ENCODE measurements at places on chromosomes 2 and 18. TPM values are rescaled to one million over a fixed set of nuclear protein-coding genes. Genes with fewer than 3 reads are reported as not detected.

ZNF142 gene
- 7.5 TPM for total RNA-seq

DNA sequence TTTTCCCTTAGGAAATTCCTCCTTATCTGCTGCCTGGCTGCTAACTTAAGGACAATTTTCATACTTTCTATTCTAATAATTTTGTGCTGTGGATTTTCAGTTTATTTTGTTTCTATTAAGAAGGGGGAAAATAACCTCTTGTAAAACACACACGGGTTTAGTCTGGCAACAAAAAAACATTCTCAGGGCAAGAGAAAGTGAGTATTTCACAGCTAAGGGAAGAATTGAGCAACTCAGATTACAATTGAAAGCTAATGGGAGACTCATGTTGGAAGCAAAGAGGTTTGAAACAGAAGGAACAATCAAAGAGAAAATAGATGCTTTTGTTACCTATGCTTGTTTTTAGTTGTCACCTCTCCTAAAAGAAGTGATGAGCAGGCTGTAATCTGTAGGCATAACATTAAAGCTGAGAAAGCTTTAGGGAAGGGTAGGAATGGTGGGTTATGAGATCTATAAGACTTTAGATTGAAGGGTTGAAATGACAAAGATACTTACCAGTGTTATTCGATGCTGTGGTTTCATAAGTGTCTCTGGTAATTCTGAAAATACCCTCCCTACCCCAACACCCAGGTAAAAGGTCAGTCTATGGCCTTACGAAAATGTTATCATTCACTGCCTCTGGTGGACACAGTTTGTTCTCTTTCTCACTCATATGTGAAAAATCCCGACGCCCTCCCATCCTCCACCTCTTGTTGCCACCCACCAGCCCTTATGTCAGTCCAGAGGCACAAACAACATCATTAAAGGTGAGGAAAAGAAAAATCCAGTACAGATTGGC lies 510.9 kb downstream of the TXNL1 start:
- DNase-seq, result no peak

- no peak for DNase-seq
Observed at GRCh38 chr2:233184669-233185068, 66.8 kb upstream of the ATG16L1 start.

DNA sequence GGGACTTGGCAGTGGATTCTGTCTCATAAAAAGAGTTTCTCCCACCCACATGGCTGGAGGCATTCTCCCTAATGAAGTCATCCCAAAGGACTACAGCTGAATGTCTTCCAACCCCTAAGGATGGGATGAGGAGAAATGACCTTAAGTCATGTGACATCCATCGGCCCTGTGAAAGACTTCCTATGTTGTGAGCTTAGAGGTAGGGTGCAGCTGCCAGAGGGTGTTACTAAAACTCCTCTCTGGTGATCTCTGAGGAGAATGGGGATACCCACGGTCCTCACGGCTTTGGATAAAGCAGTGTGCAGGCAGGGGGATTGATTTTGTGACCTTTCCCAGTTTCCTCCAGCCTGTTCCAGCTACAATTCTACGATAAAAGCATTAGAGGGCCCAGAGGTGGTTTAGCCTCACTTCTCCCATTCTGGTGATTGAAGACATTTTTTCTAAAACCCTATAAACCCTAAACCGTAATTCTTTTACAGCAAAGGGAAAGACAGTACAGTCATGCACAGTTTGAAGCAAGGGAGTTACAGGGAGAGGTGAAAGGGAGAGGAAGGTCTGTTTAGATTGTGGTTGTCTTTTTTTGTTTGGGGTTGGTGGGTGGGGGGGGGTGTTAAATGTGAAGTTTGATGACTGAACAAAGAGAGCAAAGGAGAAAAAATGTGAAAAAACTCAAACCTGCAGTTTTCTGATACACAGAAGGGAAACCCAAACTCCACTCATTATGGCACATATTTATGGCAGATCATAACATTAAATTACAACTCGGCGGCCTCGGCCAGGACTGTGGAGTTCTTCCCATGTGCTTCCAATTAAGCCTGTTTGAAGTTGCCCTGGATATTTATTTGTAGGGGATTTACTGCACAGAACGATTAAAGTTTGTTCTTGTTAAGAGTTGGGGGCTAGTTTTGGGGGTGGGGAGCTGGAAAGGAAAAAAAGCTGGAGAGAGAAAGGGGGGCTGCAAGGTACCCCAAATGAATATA lies 26.6 kb upstream of the SLC14A2 start:
- no peak for DNase-seq

- DNase-seq, result no peak
Observed at GRCh38 chr2:68833162-68833561, 38.0 kb downstream of the BMP10 start.

DNA sequence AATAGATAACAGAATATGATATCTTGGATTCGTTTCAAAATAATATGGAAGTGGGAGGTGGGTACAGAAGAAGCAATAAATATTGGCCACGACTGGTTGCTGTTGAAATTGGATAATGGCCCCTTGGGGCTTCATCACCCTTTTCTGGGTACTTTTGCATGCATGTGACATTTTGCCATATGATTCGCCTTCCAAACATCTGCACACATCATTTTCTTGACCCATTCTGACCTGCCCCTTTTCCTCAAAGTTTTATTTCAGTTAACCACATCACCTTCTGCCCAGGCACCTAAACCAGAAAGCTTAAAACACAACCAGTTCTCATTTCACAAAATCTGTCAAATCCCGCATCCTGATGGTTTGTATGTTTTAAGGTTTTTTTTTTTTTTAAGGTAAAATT lies 116.7 kb upstream of the AGAP1 start:
- DNase-seq, result no peak

GRCh38 chr2:222142027-222142426 lies 156.8 kb downstream of the PAX3 start:
- DNase-seq, result no peak

DNA sequence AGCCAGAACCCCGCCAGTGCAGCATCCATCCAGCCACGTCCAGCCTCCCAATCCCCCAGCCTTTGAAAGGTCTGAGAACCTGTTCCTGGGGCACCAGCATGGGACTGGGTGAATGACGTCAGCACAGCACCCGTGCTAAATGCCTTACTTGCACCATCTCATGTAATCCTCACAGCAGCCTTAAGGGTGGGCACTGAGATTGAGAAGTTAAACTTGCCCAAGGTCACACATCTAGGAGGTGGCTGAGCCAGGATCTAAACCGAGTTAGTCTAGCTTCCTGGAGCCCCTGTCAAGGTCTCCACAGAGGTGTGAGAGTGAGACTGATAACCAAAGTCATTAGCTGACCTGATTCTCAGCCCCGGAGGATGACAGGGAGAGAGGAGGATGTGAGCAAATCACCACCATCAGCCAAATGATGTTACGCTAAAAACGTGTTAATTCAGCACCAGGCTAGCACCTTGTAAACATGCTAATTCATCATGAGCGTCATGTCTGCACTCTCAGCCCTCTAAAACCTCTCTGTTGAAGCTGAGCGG lies 4.6 kb downstream of the CD8A start:
- no peak for DNase-seq

DNA sequence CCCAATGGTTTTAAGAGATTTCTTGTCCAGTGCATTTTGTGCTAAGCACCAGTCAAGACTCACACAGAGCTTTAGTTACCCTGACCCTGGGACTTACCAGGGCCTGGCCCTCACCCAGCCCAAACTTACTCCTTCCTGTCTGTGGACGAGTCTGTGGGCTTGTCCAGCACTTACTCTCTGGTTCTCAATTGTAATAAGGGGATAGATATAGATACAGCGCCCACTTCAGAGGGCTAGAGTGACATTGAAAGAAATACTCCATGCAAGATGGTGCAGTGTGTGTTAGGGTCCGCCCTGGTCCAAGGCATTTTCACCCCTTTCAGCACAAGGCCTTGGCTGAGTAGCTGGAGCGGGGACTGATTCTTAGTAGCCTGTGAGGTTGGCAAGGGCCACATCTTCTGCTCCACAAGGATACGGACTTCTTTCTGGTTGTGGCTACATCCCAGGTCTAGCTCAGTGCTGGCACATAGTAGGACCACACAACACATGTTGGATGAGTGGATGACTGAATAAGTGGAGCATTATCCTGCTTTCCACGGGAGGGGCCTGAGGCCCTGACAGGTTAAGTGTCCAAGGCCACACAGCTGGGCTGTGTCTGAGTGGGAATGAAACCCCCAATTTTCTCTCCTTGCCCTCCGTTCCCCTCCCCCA lies 3.8 kb upstream of the ARID5A start:
- no peak for DNase-seq

DNA sequence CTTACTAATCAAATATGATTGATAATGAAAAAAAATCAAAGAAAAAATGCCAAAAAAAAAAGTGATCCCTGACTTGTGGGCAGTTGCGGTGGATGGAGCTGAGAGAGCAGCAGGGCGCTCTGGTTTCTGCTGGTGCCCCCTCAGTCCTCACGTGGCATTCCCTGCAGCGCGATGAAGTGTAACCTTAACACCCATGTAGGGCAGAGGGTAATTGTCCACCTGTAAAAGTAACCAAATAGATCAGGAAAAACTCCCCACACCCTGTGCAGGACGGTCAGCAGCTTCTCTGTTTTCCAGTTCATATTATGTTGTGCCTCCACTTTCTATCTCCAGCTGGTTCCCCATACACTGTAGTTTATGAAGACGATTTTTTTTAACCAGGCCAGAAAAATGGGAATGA lies 25.0 kb downstream of the COA5 start:
- no peak for DNase-seq

XDH gene
- total RNA-seq, result not detected

DNA sequence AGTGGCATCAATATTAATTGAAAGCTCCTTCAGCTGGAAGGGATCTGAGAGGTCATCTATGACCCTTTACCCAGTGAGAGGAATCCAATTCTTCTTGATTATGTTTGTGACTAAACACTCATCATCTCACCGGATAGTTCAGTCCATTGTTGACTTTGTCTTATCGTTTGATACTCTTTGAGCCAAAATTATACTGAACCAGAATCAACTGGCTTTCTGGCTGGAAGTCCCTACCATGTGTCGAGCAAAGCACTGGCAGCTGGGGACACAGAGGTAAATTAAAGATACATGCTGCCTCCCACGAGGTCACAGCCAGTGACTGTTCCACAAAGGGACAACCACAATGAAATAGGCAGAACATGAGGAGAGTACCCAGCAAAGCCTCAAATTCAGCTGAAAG lies 91.4 kb upstream of the FHL2 start:
- no peak for DNase-seq

MFF gene
- total RNA-seq, result 58.7 TPM

VAPA gene
- total RNA-seq, result 377 TPM

CNDP1 gene
- total RNA-seq, result not detected

DNA sequence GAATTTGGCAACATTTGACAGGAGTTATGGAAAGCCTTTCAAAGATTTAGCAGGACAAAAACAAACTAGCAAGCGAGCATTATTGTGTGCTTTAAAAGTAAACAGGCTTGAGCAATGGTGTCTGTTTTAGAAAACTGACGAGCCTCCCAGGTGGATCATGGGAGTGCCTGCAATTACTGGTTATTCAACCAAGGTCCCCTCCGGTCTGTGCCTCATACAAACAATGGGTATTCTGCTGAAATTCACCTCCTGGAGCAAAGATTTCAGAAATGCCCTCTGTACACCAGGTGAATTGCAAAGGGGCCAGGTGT lies 22.4 kb downstream of the RTP5 start:
- DNase-seq, result no peak

DNA sequence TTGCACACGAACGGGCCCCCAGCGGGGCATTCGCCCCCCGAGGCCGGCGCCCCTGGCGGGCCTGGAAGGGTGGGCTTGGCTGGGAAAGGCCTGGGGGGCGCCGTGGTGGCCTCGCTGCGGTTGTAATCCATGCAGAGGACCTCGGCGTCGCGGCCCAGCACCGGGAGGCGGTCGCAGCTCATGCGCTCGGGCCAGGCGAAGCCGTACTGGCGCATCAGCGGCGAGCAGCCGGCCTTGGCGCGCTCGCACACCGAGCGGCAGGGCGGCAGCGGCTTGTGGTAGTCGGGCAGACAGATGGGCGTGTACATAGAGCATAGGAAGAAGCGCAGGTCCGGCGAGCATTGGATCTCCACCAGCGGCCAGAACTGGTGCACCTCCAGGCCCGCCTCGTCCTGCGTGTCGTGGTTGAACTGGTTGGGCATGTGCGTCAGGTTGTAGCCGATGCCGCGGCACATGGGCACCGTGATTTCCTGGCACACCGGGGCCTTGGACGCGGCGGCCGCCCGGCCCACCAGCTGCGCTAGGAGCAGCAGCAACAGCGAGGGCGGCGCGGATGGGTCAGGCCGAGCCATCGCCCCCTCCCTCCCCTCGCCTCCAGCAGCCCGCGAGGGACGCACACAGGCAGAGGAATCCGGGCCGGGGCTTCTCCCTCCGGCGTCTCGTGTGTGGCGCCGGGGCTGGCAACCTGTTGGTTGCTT lies 1.4 kb downstream of the FZD5 start:
- no peak for DNase-seq

TMEM247 gene
- total RNA-seq, result not detected

DNA sequence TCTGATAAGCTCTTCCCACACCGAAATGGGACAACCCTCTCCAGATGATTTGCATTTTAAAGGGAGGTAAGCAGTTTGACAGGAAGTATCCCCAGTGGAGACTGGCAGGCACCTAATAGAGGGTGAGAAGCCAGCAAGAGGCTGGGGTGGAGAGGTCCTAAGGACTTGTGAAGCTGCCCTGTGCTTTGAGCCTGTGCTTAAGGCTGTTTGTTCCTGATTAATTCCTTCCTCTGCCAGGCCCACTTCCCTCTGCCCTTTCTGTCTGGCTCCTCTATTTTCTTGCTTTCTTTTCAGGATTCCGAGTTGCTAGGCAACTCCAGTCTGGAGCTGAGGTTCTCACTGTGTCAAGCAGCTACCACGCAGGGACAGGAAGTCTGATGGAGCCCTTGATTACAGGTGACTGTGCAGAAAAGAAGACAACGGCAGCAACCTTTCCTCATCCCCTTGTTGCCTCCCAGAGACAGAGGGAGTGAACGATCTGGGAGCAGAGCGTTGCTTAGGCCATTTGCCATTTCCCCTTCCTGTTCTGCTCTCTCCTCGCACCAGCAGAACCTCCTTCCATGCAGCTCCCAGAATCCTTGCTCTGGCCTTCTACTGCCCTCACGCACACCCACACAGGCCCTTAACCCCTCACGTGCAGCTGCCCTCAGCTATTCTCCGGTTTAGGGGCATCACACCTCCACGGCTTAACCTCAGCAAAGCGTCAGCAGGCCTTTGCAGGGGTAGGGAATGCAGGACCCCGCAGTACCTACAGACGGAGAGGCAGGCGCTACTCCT lies 103.6 kb upstream of the CELF4 start:
- DNase-seq, result no peak

- DNase-seq, result no peak
Observed at GRCh38 chr2:186690786-186691185, 3.1 kb upstream of the FAM171B start.

- DNase-seq, result no peak
Observed at GRCh38 chr18:10893196-10893595, 256.2 kb downstream of the PIEZO2 start.

DNA sequence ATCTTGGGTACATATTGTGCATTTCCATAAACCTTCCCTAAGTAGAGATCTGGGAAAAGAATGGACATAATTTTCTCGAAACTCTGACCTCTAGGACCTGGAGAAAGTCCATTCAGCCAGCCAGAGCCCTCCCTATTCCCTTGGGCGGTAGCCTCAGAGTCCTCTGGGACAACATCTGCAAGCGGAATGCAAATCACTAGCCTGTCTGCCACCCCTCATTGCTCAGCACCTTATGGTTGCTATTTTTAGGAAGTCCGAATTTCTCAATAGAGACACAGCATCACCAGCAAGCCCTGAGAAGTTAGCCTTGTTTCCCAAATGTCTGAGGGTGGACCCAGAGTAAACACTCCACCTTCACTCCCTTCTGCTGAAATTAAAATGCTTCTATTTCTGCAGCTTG lies 17.6 kb upstream of the CD28 start:
- DNase-seq, result no peak

All from pulmonary artery endothelial cell (primary cell).